ENCODE measurements at places on chromosomes 1 and 21.

GRCh38 chr1:97505816-97506215 lies 415.0 kb downstream of the DPYD start:
- DNase-seq = no peak

GRCh38 chr21:43626390-43626789 lies 32.9 kb downstream of the HSF2BP start:
- DNase-seq = no peak

DNA sequence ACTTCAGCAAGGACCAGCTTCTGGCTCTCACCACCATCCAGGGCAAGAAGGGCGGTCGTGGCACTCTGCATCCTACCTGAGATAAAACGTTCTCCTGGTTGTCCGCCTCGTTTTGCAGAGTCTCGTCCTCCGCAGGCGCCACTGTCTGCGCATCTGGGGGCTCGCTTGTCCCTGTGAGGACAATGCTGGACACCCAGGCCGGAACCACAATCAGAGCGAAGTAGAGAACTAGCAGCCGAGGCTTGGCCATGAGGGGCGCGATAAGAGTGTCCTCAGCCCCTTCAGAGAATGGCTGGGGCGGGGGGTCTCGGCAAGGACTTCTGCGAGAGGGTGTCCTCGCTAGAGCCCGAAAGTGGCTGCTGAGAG lies 505 bp downstream of the OLFML2B start:
- DNase-seq = no peak

GRCh38 chr1:84665703-84666317 lies 24.5 kb downstream of the SSX2IP start:
- DNase-seq = no peak

GRCh38 chr1:115430441-115431158 lies 92.6 kb upstream of the NGF start:
- no peak for DNase-seq

- DNase-seq = no peak
Measured at GRCh38 chr21:39673736-39674135, 61.0 kb downstream of the B3GALT5 start.

DNA sequence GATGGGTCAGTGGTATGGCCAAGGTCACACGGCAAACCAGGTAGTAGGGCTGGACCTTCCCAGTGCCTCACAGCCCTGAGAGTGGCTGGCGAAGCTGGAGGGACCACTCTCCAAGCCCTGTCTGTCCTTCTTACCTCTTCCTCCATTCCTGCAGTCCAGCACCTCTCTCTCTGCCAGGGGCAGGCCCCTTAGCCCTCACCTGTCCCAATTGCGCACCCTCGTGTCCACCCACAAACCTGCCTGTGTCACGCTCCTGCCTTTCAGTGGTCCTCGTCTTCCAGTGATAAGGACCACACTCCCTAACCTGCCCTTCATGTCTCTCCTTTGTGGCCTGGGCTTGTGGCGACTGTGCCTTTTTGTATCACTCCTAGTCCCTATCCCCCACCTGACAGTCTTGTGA lies 3.4 kb downstream of the PODN start:
- DNase-seq = no peak

GRCh38 chr1:41024953-41025352 lies 3.4 kb upstream of the SLFNL1 start:
- no peak for DNase-seq
